ENCODE measurements at places on chromosomes 3 and 15.

- DNase-seq, result no peak
Observed at GRCh38 chr3:126137490-126138130, 42.8 kb downstream of the ALDH1L1 start.

DNA sequence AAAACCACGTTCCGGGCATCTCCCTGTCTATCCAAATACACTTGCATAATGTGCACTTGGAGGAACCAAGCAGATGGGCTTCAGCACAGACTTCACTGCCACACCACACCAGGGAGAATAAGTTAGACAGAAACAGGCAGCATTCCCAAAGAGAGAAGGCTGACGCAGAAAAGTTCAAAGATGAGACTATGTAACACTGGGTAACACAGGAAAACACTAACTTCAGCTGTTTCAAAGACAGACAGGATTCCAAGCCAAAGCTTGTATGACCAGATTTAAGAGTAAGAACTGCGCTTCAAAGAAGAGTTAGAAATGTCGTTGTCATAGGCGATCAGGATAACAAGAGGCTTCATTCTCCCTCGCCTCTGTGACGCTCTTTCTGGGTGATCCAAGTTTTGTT lies 19.9 kb downstream of the SLC51A start:
- no peak for DNase-seq

DNA sequence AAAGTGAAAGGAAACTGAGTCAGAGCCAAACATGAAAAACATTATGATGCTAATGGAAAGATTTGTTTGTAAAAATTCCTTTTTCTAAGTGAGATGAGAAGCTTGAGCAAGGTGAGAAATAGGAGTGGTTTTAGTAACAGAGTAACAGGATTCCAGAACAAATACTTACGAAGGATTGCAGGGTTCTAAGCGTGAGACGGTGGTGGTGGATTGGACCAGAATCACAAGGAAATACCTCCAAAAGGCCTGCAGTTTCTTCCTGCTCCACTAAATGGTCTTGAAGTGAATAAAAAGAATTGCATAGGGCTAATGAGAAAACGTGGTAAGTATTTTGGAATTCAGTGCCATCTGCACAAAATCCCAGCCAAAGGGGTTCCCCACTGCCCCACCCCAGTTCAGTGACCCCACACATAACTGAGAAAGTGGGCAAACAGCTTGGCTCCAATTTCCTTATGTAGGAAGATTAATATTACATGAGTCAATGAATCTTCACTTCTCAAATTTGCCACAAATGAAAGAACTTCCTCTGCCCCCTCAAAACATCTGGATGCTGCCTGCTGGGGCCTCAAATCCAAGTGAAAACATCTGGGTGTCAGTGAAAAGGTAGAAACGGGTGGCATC lies 283.8 kb upstream of the NR2F2 start:
- DNase-seq, result no peak

DNA sequence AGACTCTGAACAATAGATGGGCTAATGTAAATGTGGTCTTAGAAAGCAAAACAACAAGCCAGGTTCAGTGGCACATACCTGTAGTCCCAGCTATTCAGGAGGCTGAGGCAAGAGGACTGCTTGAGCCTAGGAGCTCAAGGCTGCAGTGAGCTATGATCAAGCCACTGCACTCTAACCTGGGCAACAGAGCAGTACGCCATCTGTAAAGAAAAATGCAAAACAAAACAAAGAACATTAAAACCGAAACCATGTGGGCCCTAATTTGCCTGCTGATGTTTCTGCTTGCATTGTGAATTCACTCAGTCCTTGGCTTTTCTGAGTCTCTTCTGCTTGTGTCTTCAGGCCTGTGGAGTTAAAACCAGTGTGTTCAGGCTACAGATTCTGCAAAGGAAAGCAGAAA lies 56.7 kb downstream of the CCNL1 start:
- DNase-seq, result no peak

Measured in CD4-positive, alpha-beta T cell treated with Interleukin-15 for 4 hours (primary cell).